ENCODE measurements at places on chromosomes 4 and X.

DNA sequence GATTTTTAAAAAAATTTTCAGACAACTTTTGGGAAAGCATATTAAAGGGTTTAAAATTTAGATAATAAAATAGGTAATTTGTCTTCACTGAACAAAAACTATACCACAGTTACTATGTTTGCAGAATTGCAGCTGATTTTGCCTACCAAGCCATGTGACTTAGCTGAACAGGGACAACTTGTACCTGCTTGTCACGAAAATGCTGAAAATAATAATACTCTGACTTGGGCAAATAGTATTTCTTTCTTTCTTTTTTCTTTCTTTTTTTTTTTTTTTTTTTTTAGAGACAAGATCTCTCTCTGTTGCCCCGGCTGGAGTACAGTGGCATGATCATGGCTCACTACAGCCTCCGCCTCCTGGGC is 225.2 kb upstream of the PPP1R2C start:
- no peak for DNase-seq

DNA sequence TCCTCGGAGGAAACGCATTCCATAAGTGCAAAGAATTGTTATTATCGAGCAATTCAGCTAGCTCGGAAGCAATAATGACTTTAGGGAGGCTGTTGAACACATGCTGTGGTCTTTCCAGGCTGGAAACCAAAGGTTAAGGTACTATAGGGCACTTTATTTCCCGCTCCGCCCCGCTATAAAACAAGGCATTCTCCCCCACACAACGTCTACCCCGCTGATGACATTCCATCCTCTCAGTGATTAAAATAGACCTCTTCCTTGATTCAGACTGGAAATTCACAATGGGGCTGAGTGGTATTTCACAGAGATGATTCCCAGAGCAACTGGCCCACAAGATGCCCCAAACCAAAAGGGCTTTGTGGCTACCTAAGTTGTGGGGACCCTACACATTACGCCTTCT is 196.4 kb downstream of the STIM2 start:
- DNase-seq: no peak

DNA sequence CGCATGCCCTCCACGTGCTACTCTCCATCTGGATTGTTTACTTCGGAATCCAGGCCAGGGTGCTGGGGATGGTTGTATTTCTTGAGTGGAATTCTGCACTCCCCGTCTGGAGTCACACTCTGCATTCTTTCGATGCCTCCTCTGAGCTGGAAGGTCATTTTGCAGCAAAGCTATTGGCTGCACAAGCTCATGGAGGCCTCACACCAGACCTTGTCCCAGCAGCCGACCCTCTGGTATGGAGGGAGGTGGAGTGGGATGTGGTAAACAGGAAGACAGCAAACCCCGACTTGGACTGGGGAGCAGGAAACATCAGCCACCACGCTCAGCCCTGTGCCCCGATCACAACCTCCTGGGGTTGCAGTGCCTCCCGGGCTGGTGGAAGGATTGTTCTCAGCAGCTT is 225.3 kb upstream of the LNX1 start:
- DNase-seq: no peak

DNA sequence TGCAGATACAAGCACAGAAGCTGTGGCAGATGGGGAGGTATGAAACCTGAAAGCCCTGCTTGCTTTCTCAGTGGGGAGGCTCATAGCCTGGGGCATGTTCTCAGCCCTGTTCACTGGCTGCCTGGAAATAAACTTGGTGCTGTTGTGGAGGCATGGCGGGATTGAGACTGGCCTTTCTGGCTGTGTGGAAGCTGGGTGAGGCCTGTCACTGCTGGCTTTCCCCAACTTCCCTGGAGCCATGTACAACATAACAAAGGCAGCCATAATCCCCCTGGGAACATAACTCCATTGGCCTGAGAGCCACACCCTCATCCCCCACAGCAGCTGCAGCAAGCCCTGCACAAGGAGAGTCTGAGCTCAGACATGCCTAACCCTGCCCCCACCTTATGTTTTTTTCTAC is 237.7 kb upstream of the TLL1 start:
- no peak for DNase-seq

- no peak for DNase-seq
Observed at GRCh38 chr4:174581901-174582300, 59.6 kb upstream of the HPGD start.

- no peak for DNase-seq
Observed at GRCh38 chr4:1154126-1154522, 18.3 kb downstream of the SPON2 start.

GRCh38 chrX:45233531-45233930 is 32.9 kb upstream of the DIPK2B start:
- DNase-seq: no peak

GRCh38 chr4:6009452-6009851 is 8.8 kb downstream of the C4orf50 start:
- DNase-seq: no peak

- DNase-seq: no peak
Observed at GRCh38 chrX:13474164-13474516, 95.3 kb upstream of the EGFL6 start.

GRCh38 chr4:82998898-82999297 is 11.7 kb downstream of the LIN54 start:
- DNase-seq: no peak

GRCh38 chr4:38141808-38142500 is 181.8 kb downstream of the PTTG2 start:
- DNase-seq: no peak

DNA sequence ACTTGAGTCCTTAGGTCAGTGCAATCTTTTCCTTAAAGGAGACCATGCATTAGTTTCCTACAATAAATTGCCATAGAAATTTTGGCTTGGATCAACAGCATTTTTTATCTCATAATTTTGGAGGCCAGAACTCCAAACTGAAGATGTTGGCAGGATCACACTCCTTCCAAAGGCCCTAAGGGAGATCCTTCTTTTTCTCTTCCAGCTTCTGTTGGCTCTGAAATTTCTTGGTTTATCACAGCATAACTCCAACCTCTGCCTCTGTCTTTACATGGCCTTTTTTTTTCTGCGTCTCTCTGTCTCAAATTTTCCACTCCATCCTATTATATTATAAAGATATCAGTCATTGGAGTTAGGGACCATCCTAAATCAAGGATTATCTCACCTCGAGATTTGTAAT is 282.2 kb downstream of the STIM2 start:
- DNase-seq: no peak

GRCh38 chr4:183059797-183060196 is 39.3 kb upstream of the WWC2 start:
- no peak for DNase-seq

GRCh38 chrX:1493877-1494510 is 41.3 kb upstream of the ASMTL start:
- DNase-seq: no peak

GRCh38 chr4:82733636-82734035 is 65.0 kb downstream of the SCD5 start:
- no peak for DNase-seq

DNA sequence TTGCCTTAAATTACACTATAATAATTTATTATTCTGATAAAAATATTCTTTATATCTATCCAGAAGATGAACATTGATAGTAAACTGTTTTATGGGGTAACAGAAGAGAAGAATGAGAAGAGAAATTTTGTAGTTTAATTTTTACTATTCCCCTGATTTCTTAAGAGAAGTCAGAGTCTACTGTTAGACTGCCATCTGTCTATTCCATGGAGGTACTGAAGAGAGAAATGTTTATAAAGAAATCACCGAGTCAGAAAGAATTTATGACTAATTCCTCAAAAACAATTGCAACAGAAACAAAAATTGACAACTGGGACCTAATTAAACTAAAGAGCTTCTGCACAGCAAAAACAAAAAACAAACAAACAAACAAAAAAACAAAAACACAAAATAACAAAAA is 149.9 kb downstream of the FGF16 start:
- DNase-seq: no peak

DNA sequence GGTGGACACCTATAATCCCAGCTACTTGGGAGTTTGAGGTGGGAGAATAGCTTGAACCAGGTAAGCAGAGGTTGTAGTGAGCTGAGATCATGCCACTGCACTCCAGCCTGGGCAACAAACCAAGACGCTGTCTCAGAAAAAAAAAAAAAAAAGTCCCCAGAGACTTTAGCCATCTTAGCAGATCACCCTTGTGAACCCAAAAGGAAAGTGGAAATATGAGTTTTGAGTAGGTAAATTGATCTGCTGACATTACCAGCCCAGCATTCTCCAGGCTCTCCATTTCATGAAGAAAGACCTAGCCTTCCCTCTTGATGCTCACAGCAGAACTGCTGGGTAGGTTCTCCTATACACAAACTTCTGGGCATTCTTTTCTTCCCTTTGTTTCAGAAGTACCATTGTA is 24.5 kb upstream of the HNRNPD start:
- DNase-seq: no peak

DNA sequence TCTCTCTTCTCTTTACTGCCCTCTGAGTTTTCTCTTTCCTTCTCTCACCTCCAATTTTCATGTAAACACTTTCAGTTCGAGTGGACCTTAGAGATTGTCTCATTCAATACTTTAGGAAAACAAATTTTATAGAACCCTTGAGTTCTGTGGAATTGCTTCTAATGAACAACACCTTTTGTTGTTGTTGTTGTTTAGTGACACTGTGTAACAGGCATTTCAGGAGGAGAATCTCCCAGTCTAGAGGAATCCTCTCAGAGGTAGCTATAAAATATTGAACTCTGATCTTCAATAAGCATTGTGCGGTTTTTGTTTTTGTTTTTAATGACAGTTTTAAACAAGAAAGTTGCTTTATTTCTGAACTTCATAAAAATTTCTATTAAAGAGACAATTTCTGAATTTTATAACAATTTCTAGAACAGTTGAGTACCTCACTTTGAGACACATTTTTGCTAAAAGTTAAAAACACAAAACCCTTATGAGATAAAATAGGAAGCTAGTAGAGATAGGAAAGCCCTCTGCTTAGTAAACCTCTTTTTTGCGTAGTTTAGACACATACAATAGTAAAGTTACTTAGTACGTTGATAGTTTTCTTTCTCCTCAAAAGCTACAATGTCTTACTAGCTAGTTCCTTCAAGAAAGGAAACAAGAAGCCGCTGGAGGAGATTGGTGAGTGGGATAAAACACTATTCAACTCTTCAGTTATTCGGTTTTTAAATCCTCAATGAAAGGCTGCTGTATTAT is 38.8 kb downstream of the CLCN3 start:
- DNase-seq: no peak

GRCh38 chr4:130053723-130054122 is 957.8 kb downstream of the C4orf33 start:
- no peak for DNase-seq

DNA sequence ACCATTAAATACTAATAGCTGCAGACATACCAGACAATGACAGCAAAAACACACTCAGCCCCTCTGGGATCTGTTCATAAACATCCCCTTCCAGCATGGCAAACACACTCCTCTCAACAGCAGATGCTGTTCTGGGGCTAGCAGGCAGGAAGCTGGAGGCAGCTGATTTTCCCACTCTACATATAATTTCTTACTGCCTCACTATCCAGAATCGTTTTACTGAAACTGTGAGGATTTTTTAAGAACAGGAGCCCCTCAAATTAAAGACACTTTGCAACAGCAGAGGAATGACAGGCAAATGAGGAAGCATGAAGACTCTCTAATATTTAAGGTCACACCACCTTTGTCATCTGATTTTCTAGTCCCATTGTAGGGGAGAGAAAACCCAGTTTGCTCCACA is 2.2 kb downstream of the MAPK10 start:
- DNase-seq: no peak

DNA sequence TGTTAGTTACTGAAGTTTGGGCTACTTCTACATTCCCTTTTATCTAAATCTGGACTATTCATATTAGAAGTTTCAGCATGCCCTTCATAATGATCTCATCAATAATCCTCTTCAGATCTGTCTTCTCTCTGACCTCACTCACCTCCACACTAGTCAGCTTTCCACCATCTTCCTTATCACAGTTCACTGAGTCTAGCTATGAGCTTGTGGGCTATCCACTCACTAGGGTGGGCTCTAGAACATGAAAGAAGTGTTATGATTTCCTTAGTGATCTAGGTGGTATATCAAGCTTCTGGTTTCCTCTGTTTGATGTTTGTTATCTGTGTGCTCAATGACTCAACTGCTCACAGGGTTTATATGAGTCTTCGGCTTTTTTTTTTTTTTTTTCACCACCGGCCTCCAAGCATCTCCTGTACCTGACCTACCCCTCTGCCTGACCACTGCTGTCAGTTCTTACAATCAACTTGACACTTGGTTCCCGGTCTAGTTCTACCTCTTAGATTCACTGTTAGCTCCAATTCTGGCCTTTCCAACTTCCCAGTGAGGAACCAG is 103.1 kb downstream of the PAPSS1 start:
- no peak for DNase-seq

DNA sequence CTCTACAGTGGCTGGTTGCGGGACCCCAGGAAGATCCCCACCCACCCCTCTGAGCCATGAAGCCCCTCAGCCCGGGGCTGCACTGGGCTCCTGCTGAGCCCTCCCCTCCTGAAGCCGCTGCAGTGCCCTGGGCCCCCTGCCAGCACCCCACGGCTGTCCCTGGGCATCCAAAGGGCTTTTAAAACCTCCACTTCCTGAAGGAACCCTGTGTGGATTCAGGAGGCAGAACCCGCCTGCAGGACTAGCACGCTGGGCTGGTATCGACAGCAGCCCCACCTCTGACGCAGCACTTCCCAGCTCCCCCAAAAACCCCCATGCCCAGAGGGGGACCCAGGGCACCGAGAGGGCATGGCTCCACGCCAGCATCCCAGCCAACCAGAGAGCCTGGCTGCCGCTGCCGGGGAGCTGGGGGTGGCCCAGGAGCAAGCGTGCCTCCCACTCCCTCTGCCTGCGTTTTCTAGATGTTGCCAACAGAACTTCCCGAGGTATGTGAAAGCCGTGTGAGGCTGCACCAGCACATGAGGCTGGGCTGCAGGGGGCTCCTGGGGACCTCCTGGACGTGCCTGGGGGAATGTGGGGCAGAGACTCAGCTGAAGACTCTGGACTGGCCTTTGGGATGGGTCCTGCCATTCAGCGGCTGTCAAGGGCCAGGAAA is 6.3 kb downstream of the MXD4 start:
- DNase-seq: no peak

- no peak for DNase-seq
Observed at GRCh38 chr4:20832826-20833225, 132.6 kb downstream of the PACRGL start.
